Stimulated activated CD8-positive, alpha-beta memory T cell treated with anti-CD3 and anti-CD28 coated beads, Interleukin-15, amount 100 ng/mL, for 4 hours (primary cell): ENCODE measurements at places on chromosomes 2 and 18.

- no peak for DNase-seq
Observed at GRCh38 chr2:186590350-186590758, 498 bp downstream of the ITGAV start.

GRCh38 chr2:202133200-202133908 lies 60.3 kb downstream of the KIAA2012 start:
- DNase-seq: no peak

- no peak for DNase-seq
Observed at GRCh38 chr2:140835079-140835478, 1295.7 kb downstream of the LRP1B start.

DNA sequence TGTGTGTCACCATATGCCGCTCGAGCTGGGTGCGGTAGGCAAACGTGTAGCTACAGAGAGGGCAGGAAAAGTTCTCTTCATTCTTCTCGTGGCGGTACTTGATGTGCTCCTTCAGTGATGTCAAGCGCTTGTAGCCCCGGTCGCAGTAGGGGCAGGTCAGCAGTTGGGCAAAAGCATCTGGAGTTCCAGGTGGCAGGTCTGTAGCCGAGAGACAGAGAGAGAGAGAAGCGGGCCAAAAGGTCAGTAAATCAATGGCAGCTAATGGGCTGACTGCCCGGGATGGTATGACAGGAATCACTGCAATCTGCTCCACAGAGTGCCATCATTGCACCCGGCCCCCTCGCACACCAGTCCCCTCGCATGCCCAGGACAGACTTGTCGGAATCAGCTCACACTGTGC lies 116.0 kb downstream of the ZEB2 start:
- DNase-seq: no peak

- DNase-seq: no peak
Observed at GRCh38 chr2:75035444-75036353, 77.3 kb downstream of the POLE4 start.
